ENCODE measurements at places on chromosomes 1 and 21.
A peak's percentile ranks its signal among the peaks of the same experiment; 100 is the strongest.

- DNase-seq = no peak
These were observed 142.9 kb downstream of the TIAM1 start for GRCh38 chr21:31201144-31201543.

DNA sequence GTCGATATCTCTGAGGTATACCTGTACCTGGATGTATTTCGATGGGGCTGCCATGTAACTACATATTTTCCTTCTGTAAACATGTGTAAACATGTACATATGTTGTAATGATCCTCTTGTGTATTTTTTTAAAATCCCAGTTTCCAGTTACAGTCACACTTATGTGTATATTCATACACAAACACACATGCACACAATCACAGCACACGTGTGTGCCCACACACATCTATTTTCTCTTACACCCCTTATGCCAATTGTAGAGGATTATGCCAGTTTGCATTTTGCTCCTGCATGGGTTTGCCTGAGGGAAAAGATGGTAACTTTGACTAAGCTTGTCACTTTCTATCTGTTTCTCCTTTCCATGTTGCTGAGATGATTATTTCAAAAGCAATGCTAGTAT lies 10.1 kb downstream of the SYT14 start:
- no peak for DNase-seq

DNA sequence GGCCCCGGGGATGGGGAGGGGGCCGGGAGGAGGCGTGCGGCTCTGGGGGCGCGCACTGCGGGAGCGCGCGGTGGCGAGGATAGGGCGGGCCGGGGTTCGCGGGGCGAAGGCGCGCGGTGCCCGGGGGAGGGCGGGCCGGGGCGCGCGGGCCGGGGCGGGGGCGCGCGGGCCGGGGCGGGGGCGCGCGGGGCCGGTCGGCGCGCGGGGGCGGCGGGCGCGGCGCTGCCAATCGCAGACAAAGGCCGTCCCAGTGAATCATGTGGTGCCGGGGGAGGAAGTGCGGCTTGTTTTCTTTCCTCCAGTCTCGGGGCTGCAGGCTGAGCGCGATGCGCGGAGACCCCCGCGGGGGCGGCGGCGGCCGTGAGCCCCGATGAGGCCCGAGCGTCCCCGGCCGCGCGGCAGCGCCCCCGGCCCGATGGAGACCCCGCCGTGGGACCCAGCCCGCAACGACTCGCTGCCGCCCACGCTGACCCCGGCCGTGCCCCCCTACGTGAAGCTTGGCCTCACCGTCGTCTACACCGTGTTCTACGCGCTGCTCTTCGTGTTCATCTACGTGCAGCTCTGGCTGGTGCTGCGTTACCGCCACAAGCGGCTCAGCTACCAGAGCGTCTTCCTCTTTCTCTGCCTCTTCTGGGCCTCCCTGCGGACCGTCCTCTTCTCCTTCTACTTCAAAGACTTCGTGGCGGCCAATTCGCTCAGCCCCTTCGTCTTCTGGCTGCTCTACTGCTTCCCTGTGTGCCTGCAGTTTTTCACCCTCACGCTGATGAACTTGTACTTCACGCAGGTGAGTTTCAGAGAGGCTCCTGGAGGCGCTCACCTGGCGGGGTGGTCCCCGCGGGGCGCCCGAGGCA lies at the start of gene GPR137B:
TSS of gene GPR137B (plus strand) at position 287 of the 851 bp plus-strand sequence. CDS start at position 371, 84 bp downstream.
- peak; percentile 50 for DNase-seq

GRCh38 chr1:243535014-243535413 lies 279.2 kb downstream of the SDCCAG8 start:
- DNase-seq = no peak

DNA sequence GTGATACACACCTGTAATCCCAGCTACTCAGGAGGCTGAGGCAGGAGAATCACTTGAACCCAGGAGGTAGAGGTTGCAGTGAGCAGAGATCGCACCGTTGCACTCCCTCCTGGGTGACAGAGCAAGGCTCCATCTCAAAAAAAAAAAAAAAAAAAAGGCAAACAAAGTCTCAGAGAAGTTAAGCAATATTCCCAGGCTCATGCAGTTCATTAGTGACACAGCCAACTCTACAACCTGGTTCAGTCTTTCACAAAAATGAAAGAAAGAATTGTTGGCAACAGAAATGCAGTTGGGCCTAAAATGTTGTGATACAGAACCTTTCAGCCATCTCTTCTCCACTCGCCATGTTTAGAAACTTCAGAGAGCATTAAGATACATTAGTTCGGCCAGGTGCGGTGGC lies 242.1 kb downstream of the LTN1 start:
- DNase-seq = no peak

GRCh38 chr1:56967900-56968832 lies 2.4 kb upstream of the C8B start:
- DNase-seq = no peak
